CD4-positive, alpha-beta T cell treated with Interleukin-6 at 100 ng/mL for 8 hours (primary cell): ENCODE measurements at places on chromosomes 2 and 18.

DNA sequence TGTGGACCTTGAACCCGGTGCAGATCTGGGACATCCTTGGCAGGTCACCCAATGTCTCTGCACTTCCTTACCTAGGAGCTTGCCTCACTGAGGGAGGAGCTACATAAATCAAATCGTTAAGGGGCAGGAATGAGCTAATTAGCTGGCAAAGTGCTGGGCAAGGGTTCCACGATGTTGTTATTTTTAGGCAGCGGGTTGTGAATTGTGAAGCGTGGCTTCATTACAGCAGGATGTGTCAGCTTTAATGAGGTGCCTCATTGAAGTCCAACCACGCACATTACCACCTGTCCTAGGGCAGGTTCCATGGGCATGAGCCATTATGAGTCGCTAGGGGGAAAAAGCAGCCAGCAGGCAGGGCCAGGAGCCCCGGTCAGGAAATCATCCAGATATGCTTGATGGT lies 127.0 kb upstream of the AGAP1 start:
- DNase-seq: no peak

DNA sequence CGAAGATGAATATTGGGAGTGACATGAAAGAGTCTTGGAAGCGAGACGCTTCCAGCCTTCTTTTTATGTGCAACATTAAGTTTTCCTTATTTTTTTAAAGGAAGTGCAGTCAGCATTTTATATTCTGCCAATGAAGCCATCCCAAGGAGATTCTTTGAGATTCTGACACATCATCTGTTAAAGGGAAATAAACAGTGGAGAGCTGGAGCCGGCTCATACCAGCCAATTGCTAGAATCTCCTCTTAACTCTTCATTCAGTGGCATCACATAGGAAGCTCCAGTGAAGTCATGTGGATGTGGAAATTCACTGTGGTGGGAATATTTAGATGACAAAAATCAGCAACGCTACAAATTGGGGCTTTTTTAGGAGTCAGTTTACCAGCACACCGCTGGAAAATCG lies 23.7 kb upstream of the GPR39 start:
- DNase-seq: no peak

DNA sequence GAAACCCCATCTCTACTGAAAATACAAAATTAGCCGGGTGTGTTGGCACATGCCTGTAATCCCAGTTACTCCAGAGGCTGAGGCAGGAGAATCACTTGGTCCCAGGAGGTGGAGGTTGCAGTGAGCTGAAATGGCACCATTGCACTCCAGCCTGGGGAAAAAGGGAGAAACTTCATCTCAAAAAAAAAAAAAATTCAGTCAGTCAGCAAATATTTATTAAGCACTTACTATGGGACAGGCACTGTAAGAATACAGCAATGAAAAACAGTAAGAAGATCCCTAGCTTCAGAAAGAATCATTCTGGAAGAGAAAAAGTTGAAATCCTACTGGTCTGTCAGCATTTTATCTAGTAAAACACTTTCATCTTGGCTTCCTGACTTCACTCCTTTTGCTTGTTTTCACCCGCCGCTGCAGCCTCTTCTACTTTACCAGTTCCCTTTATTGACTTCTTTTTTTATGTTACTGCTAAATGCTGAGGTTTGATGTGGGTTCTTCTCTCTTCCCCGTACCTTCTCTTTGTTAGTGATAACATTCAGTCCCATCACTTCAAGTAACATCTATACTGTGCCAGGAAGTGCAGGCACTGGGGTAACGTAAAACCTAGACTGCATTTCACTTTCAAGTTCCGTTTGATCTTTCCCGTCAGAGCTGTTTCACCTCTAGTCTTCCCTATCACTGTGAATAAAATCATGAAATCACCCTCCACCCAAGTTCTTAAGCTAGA lies 10.8 kb upstream of the TAF4B start:
- peak; percentile 82 for DNase-seq

DNA sequence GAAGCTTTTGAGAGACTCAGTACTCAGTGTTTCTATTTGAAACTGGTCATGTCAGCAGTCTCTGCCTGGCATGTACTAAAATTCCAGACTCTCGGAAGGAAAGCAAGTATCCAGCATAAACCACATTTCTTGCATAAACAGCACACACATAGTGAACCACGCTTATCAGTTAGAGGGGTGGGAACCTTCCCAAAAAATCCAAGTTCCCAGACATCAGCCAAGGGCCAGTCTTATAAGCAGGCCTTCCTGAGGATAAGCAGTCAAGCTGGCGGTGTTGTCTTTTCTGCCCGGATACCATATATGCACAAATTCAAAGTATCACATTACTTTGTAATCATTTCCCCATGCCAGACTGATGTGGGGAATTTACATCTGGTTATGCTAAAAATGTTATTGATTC lies 73.6 kb downstream of the ST6GAL2 start:
- DNase-seq: no peak

- no peak for DNase-seq
These were observed 62.9 kb downstream of the AQP4 start for GRCh38 chr18:26802330-26803200.

DNA sequence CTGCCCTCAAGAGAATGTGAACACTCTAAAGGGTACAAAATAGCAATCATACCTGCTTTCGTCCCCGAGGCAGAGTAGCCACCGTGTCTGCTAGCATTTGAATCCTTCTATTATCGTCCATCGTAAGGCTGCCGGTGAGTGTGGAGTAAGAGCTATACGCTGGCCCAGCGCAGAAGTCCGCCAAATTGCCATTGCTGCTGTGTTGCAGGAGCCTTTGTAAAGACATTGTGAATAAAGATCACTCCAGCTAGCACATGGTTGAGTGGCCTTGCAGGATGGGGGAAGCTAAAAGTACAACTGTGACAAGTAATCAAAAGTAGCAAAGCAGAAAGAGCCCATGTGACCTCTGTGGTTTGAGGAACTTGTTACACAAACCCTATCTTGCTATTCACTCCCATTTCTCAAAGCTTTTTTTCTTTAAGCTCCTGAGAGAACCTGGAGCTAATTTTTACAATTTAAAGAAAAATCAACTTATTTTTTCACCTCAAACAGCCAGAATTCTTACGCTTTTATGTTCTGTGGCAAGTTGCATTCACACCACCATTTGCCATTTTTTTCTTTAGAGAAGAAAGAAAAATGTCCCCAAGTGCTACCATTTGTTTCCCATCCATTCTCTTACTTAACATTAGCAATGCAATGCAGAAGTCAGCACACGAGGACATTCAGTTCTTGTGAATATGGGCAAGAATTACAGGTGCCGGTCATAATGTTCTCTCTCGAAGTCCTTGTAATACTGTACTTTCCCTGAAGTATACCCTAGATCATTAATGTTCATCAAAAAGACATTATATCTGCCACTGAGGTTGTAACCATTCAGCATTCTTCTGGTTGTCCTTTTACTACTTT lies at the start of gene CYTIP:
Gene CYTIP, minus strand, starts transcription at position 295 of the 846 bp plus-strand sequence. Its CDS starts 69 bp downstream, at position 226.
- DNase-seq: peak; percentile 87

- DNase-seq: no peak
These were observed 77.3 kb downstream of the SOCS6 start for GRCh38 chr18:70366174-70366573.

GRCh38 chr2:136114382-136114781 lies 3.6 kb downstream of the CXCR4 start:
- no peak for DNase-seq

- DNase-seq: peak; percentile 78
These were observed 99.8 kb downstream of the UXS1 start for GRCh38 chr2:106094131-106094841.

DNA sequence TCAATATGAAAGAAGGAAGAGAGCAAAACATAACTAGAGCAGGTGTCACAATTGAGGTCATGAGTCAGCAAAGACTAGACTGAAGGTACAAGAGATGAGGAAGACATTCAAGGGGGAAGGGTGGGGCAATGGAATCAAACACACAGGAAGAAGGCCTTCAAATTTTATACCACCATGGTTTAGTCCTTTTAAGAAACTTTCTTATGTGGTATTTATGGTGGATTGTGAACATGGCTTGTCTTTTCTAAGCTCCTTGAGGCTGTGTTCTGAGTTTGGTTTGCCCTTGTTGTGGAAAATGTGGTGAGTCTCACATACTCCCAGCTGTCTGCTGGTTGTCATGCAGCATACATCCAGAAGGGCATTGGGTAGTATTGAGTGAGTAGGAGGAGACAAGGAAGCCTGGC lies 62.1 kb downstream of the NABP1 start:
- peak; percentile 51 for DNase-seq

DNA sequence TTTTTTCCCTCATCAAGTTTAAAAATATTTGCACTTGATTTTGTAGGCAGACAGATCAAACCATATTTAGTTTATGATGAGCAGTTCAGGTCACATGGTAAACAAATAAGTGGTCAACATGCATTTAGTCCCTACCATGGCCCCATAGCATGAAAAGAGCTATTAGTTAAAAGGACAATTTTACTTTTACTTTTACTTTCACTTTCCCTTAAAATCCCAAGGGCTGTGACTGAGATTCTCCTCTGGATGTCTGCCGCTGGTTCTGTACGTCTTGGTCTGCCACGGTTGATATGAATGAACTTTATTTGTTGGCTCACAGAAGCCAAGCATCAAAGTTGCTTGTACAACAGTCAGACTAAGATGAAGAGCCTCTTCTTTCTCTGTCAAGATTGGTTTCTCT lies 626.2 kb upstream of the CDH7 start:
- DNase-seq: no peak

- DNase-seq: no peak
These were observed 21.4 kb downstream of the FAM98A start for GRCh38 chr2:33577668-33578067.

- no peak for DNase-seq
These were observed 221.8 kb upstream of the CTAGE1 start for GRCh38 chr18:22639561-22639960.

GRCh38 chr2:69692424-69692823 lies 48.9 kb upstream of the AAK1 start:
- DNase-seq: no peak

- no peak for DNase-seq
These were observed 263.2 kb downstream of the CYP26B1 start for GRCh38 chr2:71884303-71885042.
